ENCODE measurements at places on chromosomes 3 and 15.

DNA sequence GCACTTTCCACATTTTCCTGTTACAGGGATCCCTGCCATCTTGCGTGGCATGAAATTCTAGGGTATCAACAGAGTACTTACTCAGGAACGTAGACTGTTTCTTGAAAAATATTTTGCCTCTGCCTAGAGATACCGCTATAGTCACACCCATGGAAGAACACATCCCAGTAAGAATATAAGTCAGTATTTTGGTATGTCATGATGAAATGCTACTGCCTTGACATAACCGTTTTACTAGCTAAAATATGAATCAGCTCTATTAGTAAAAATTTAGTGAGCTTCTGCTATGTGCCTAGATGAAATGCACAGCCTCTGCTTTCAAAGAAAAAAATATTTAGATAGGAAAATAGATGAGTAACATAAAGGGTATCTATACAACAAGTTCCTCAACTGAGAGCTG lies 276.4 kb downstream of the TBC1D5 start:
- DNase-seq = no peak

- no peak for DNase-seq
Measured at GRCh38 chr15:53159458-53159857, 369.3 kb upstream of the ONECUT1 start.

DNA sequence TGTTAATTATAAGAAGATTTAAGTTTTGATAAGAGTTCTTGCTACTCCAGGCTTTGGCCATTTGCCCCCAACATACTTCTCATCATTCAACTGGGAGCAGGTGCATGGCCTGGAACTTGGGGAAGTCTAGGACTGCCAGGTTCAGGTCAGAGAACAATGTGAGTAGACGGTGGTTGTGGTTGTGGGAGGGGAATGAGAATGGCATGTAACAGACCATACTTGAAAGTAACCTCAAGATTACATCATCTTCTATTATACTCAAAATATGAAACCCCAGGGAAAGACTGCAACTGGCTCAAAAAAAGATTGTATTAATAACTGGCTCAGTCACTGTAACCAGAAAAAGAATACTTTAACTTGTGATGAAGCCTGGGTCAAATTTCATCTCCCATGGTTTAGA lies 364.9 kb upstream of the DPPA4 start:
- DNase-seq = no peak

GRCh38 chr3:129549006-129549800 lies 6.2 kb downstream of the H1-8 start:
- no peak for DNase-seq

DNA sequence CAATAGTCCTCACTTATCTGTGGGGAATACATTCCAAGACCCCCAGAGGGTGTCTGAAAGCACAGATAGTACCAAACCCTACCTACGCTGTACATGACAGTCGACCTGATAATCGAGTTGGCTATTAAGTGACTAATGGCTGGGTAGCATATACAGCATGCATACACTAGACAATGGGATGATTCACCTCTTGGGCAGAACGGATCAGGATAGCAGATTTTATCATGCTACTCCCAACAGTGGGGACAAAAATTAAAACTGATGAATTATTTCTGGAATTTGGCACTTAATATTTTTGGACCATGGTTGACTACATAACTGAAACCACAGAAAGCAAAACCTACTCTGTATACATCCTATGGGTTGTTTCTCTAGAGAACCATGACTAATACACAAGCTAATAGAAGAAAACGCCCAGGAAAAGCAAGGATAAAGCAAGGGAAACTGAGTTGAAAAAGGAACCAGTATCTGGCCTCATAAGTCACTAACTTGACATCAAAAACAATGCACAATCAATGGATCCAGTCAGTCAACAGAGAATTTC lies 15.5 kb downstream of the ATG3 start:
- no peak for DNase-seq

- DNase-seq = no peak
Measured at GRCh38 chr15:99110581-99111320, 5.9 kb downstream of the SYNM start.

DNA sequence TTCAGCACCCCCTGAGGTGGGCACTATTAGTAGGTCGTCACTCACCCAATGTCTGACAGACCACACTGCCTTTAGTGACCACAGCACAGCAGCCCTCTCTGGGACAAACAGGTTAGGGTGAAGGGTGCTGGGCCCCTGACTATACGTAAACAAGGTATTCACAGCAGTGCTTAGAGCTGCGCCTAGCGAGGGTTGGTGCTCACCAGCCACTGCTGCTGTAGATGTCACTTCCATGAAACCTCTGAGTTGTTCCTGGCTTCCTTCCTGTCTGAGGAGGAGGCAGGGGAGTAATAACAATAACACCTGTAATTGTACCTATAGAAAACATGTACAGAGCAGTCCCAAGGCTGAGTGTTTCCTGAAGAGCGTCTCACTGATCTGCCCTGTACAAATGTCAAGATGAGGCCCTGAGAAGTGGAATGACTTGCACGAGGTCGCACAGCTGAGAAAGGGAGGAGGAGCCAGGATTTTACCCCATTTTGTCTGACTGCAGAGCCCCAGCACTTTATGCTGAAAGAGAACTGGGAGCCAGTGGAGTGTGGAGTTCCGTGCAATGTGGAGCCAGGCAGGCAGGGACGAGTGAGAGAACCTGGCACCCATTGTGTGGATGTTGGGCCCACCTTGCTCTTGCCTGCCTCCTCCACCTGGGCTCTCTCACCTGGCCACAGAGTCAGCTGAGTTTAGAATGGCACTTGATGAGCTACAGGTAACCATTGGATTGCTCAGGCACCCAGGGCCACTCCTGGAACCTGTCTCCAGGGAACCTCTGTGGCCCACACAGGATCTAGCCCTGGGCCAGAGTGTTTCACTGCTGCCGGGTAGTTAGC lies 93.8 kb downstream of the DNAJB8 start:
- no peak for DNase-seq

- DNase-seq = no peak
Measured at GRCh38 chr15:92914768-92915221, 14.7 kb downstream of the CHD2 start.

DNA sequence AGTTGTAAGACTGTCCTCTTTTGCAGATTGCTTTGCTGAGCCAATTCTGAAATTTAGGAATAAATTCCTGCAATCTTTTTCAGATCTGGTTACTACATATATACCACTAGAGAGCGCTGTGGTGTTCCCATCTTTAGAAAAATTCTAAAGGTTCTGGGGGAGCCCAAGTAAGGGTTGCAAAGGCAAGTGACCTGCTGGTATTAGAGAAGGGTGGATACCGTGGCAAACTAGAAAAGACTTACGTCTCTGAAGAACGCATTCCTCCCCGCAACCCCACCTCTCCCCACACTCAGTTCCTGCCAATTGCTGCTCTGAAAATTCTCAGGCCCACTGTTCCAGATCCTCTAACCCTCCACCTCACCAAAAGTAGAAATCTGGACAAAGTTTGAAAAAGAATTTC lies 48.5 kb downstream of the EFHB start:
- no peak for DNase-seq

- DNase-seq = no peak
Measured at GRCh38 chr3:190227064-190227463, 95.2 kb downstream of the CLDN1 start.

- DNase-seq = no peak
Measured at GRCh38 chr15:73910522-73911303, 15.5 kb upstream of the LOXL1 start.

DNA sequence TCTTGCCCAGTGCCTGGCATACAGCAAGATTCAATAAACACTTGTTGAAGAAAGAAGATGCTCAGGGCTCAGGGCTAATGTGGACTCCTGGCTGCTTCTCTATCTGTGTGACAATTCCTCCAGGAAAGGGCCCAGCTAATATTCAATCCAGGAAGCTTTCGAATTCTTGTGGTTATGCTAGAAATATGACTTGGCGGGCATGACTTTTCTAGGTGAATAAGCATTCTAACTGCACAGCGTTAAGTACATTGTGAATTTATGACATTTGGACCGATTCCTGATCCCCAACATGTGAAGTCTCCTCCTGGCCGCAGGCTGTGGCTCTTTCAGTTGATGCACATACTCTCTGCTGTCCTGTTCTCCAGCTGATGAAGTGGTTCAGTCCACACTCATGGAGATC lies 117.0 kb downstream of the IMPG2 start:
- DNase-seq = no peak

- DNase-seq = no peak
Measured at GRCh38 chr3:185758912-185759311, 65.9 kb downstream of the IGF2BP2 start.

DNA sequence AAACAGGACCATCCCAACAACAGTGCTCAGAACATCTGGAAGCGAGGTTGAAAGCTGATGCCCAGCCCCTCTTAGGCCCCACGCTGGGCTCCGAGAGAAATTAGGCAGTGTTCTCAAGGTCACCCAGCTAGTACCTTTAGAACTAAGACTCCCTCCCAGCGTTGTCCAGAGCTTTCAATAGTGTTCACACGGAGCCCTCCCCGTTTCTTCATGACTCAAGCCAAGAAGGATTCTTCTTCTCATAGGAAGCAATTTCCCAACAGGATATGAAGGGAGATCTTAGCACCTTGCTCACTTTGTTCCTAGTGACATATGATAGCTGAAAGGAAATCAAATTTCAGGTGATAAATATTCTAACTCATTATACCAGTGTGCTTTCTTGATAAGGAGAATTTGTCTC lies 244.2 kb upstream of the ST8SIA2 start:
- no peak for DNase-seq

DNA sequence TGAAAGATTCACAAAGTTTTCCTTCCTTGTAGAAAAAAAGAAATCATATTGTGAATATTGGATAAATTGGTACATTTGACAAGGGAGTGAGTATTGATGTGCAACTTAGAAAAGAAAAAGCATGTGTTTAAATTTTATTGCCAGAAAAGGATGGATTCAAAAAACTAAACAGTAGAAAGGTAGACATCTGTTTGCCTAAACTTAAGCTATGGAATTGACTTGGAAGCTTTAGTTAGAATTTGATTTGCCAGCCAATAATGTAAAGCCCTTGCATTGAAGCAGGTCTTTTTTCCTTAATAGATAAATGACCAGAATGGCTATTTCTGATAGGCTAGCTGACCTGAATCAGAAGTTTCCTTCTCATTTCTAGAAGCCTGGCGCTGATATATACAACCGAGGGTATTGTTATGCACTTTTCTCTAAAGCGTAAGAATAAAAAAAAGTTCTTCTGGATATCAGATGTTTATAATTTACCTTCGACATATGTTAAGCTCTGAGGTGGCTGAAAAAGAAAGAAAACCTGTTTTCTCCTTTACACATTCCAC lies 4.2 kb downstream of the RARB start:
- no peak for DNase-seq

DNA sequence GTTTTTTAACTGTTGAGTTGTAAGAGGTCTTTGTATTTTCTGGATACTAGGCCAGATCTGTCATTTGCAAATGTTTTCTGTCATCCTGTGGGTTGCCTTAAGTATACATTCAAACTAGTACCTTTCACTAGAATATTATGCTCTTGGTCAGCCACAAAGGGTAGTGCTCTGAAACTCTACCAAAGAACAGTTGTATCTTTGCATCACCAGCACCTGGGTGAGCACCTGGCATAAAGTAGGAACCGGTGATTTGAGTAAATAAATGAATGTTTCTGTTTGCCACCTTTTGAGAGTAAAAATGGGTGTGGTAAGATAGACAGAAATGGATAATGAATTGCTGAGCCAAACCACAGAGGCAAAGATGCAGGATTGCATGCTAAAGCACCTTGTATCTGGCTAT lies 98.7 kb downstream of the SLCO3A1 start:
- no peak for DNase-seq

DNA sequence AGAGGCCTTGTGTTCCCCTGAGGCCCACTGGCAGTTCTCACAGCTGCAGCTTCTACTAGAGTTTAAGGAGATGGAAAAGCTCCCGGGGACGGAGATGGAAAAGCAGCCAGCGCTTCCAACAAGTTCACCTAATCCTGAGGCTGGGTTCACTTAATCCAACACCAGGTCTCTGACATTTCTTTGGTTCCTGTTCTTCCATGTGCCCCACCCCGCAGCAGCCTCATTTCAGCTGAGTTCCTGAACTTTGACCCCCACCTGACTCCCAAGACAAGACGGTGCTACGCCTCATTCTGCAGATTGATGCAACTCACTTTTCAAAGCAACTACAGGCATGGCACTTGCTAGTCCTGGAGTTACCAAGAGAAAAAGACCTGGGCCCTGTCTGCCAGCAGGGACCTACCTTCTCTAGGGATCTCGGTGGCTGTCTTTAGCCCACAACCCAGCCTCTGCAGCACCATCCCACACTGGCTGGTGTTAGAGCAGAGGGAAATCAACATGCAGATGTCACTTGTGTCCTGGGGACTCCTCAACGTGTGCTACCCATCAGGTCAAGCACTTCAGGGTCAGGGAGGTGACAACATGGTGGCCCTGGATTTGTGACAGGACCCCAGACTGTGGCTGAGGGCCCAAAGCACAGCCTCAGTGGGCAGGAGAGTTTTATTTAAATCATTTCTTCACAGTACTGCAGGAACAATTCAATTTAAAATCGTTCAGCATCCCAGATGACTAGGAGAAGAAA lies 406.1 kb downstream of the VPS13C start:
- no peak for DNase-seq

- no peak for DNase-seq
Measured at GRCh38 chr15:75770131-75770530, 57.5 kb upstream of the CSPG4 start.

DNA sequence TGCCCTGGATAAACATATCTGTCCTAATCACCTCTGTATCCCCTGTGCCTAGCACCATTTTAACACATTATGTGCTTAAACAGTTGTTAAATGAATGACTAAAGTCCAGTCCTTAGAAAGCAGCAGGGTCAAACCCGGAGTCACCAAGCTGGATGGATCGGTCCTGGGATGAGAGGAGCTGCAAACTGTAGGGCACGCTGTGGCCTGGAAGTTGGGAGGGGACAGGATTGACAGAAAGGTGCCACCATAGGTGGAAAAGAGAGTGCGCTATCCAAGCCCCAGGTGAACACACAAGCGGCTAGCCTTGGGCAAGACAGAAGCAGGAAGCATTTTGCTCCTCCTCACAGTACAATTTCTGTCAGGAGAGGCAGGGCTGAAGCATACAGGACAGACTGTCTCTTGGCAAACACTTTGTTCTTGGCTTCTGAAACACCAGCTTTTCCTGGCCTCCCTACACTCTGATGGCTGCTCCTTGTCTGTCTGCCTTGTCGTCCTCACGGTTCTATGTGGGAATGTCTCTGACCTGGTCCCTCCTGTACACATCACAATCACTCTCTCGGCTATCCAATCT lies 48.4 kb upstream of the KY start:
- no peak for DNase-seq

Measured in KG1 (cell line).